ENCODE measurements at places on chromosomes 13 and 19.

GRCh38 chr13:111562716-111563115, 242.3 kb downstream of the TEX29 start:
- no peak for DNase-seq

DNA sequence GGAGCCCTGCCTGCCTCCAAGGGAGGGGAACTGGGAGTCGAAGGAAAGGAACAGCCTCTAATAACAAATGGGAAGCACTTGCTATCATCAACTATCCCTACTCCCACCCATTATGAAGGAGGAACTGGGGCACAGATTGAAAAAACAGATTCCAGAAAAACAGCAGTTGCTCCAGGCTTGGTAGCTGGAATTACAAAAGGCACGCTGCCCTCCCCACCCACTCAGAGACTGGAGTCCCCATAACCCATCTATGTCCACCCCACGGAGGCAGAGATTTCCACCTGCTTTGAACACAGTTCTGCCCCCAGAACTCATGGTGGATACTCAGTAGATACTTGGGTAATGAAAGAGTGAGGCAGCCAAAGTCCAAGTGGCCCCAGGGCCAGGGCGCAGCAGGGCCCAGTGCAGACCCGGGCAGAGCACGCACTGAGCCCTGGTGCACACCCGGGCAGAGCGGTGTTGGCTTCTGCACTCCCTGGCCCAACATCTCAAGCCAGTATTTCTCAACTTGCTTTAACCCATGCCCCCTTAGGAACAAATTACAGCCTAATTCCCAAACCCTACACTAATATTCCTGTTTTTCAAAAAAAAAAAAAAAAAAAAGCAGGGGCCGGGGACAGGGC, 19.1 kb upstream of the CCNP start:
- DNase-seq = no peak

DNA sequence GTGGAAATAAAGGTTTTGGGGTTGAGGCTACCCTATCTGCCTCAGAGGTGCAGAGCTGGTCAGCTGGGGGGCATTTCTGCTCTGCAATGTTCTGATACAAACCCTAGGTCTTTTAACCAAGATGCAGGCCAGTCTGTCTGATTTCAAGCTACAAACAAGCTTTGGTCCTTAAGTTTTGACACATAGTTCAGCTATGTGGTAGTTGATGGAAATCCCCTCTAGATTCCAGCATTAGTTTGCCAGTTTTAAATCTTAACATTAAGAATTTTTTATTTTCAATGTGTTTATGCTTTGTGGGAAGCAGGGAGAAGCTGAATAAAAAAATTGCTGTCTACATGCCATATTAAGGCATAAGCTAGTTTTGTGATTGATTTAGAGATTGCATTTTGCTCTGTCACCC, 225.7 kb downstream of the LMO7 start:
- DNase-seq = no peak

GRCh38 chr13:68998056-68998455, 1109.6 kb upstream of the ATXN8OS start:
- no peak for DNase-seq

- no peak for DNase-seq
Observed at GRCh38 chr19:18898607-18899408, 2.9 kb upstream of the CERS1 start.

DNA sequence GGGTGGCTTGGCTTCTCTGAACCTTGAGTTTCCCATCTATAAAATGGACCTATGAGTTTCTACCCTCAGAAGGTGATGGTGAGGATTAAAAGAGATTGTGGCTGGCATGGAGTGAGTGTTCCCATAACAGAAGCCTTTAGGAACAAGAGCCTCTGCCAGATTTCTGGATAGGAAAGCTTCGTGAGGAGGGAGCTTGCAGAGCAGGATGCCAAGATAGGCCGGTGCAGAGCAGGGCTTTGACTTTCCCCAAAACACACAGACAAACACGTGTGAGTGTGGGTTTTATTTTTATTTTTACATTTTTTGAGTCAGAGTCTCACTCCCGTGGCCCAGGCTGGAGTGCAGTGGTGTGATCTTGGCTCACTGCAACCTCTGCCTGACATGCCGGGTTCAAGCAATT, 3.7 kb upstream of the CNN1 start:
- DNase-seq = no peak

- no peak for DNase-seq
Observed at GRCh38 chr13:95603887-95604555, 40.5 kb downstream of the DZIP1 start.

- peak; percentile 1 for DNase-seq
Observed at GRCh38 chr19:37505958-37506386, 767 bp upstream of the ZNF793 start.

GRCh38 chr19:44903602-44904425, 1.8 kb upstream of the APOE start:
- peak; percentile 75 for DNase-seq

GRCh38 chr13:41835871-41836270, 125.0 kb downstream of the VWA8 start:
- DNase-seq = no peak

Measured in stimulated activated CD4-positive, alpha-beta T cell treated with anti-CD3 and anti-CD28 coated beads, Interleukin-1b, Interleukin-23, amount 100 ng/mL, for 4 hours (primary cell).